Upper lobe of left lung (tissue), 6 donors: ENCODE measurements at places on chromosomes 16 and 17. TPM values are rescaled to one million over a fixed set of nuclear protein-coding genes. Genes with fewer than 3 reads are reported as not detected.

Gene CNTNAP4
- total RNA-seq: not detected

Gene PLEKHH3
- total RNA-seq: 36.8 TPM

DNA sequence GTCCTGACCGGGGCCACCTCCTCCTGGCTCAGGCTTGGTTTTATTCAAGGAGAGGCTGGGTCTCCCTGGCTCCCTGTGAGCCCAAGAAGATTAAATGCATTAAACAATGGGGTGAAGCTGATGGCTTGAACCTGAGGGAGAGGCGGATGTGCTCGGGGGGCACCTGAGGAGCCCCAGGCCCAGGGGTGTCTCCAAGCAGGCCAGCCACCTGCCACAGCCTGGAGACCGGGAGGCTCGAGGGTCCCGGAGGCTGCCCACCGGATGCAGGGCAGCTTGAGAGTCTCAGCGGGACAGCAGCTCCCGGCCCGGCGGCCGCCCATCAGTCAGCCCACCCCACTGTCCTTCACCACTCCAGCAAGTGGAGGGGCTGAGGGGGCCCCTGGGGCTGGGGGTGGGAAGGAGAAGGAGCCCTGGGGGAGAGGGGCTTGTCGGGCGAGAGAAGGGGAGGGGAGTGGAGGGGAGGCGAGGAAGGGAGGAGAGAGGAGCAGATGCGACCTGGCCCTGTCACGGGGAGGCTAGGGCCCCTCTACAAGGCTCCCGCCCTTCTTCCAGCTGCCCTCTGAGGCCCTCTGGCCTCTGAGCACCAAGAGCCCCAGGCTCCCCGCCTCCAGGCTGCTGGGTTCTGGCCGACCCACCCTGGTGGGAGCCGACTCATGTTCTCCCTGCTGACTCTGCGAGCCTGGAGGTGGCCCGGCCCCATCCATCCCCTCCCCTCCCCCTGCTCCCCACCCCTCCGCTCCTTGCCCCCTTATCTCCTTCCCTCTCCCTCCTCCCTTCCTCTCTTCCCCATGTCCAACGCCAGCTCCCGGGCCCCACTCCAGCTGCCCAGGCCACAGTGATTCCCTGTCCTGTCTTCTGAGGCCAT lies 13.2 kb downstream of the CD7 start:
- DNase-seq: peak; percentile 79
- H3K27ac ChIP-seq: no peak overlapping the region
- no peaks in the 10 kb centered on the region for H3K36me3 ChIP-seq
- H3K4me3 ChIP-seq: no peak overlapping the region

- H3K4me3 ChIP-seq: no peak overlapping the region
- no peak for DNase-seq
- no peak overlapping the region for H3K27ac ChIP-seq
- no peaks in the 10 kb centered on the region for H3K4me1 ChIP-seq
- no peaks in the 10 kb centered on the region for H3K36me3 ChIP-seq
Observed at GRCh38 chr17:28127196-28127595, 84.7 kb downstream of the NLK start.

DNA sequence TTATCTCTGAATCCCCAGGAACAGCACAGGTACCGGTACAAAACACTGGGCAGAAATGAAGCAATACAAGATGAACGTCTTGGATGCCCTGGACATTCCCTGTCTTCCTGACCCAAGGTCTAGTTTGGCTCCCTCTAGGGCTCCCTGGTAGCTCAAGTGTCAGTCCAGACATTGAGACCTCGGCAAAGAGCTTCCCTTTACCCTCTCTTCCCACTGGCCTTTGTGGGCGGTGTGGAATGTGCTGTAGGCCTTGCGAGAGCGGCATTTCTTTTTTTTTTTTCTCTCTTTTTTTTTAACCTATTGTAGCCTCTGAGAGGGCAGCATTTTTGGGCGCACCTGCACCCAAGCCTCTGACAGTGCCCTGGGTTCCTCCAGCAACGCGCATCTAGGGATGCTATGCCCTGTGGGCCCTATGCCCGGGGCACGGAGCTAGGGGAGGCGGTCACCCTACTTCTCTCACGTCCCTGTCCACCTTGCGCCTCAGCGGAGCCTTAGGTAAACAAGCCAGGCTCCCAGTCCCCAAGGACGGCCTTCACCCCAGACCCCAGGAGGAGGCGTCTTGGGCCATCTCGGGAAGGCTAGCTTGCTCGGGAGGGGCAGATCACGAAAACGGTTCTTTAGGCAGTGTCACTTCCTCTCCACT lies 1.2 kb upstream of the NFATC3 start:
- no peak for DNase-seq
- no peaks in the 10 kb centered on the region for H3K27me3 ChIP-seq
- H3K36me3 ChIP-seq: no peaks in the 10 kb centered on the region
- H3K27ac ChIP-seq: peak overlapping the region; percentile 93

DNA sequence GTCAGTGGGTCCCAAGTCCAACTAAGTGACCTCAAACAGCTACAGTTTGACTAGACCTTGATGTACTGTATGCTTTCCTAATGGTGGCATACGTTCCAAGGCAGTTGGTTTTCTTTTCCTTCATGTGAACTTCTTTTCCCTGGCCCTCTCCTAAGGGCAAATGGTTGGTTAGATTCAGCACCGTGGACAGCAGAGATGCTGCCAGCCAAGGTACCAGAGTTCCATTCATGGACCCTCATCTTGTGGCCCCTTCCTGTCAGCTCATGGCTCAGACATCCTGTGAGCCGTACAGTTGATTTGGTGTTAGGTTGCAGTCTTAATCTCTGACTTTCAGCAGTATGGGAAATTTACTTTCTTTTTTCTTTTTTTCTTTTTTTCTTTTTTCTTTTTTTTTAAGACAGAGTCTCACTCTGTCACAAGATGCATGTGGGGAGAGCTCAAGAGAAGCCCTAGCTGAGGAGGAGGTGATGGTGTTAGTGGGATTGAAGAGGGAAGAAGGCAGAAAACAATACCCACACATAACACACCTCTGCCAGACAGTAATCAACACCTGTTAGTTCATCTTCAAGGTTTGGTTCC lies 122.4 kb downstream of the USP31 start:
- no peaks in the 10 kb centered on the region for H3K4me1 ChIP-seq
- no peak for DNase-seq
- no peak overlapping the region for H3K27ac ChIP-seq
- H3K36me3 ChIP-seq: no peaks in the 10 kb centered on the region
- no peak overlapping the region for H3K4me3 ChIP-seq
- H3K27me3 ChIP-seq: no peaks in the 10 kb centered on the region

DNA sequence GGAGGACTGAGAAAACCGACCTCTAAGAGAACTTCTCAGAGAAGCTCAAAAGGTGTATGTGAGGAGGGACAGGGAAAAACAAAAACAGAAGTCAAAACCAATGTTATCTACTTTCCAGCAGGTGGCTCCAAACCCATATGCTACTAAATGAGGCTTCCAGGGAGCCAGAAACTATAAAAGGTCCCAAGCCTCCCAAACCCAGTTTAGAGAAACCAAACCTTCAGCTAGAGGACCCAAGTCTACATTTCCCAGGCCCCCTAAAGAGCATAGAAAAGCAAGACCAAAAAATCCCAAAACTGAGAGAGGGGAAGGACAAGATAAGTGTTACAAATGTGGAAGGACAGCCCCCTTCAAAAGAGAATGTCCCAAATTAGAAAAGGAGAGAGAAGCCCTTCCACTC lies 3.7 kb downstream of the HPR start:
- H3K4me3 ChIP-seq: no peak overlapping the region
- no peaks in the 10 kb centered on the region for H3K27me3 ChIP-seq
- no peak overlapping the region for H3K27ac ChIP-seq
- no peaks in the 10 kb centered on the region for H3K36me3 ChIP-seq
